ENCODE measurements at places on chromosomes 6 and 20.

GRCh38 chr20:50291254-50292078 lies 100.8 kb downstream of the CEBPB start:
- DNase-seq = no peak

DNA sequence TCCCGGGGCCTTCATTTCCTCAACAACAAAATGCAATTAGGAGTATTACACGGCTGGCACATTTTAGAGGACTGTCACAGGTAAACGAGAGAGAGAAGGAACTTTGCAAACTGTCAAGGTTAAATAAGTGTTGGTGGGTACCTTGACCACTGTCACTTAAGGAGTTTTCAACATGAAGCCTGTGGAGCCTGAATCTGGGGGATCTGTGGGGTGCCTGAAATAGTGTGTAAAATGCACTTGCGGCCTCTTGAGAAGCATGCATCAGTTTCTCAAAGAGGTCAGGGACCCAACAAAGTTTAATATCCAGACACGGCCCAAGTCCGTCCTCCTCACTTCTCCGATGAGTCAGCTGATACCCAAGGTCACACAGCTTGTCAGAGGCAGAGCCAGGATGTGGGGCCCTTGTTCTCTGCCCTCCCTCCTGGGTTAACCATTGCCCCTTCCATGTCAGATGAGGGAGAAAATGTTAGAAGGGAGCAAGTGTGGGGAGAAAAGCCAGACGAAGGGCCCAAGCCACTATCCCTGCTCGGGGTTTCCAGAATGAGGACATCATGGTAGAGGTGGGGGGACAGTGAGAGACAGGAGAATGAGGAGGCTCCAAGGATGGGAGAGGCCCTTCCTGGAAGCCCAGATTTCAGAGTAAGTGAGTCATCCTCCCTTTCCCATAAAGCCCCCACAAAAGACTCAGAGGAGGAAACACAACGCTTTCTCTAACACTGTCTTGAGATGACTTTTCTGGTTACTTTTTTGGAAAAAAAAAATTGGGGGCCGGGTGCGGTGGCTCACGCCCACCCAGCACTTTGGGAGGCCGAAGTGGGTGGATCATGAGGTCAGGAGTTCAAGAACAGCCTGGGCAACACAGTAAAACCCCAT lies 42.2 kb downstream of the C6orf132 start:
- peak; percentile 17 for DNase-seq

GRCh38 chr6:136501096-136501495 lies 49.1 kb downstream of the MAP7 start:
- no peak for DNase-seq

DNA sequence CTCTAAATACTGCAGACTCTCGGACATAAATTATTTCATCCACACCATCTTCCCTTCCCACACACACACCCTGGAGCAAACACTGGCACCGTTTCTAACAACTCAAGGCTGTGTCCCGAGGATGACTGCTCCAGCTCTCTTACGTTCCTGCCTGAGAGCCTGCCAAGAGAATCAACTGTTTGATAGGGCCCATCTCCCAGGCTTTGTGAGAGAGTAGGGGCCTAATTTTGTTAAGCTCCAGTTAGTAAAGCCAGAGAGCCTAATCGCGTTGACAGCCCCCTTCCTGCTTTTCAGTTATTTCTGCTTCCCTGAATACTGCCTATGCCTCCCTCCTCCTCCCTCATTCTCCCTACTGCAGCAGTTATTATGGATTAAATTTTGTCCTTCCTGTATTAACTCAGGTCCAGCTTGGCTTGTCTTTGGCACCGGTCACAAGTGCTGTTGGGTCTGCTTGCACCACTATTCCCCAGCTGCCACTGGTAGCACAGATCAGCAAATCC lies 118.1 kb upstream of the TMEM181 start:
- no peak for DNase-seq

DNA sequence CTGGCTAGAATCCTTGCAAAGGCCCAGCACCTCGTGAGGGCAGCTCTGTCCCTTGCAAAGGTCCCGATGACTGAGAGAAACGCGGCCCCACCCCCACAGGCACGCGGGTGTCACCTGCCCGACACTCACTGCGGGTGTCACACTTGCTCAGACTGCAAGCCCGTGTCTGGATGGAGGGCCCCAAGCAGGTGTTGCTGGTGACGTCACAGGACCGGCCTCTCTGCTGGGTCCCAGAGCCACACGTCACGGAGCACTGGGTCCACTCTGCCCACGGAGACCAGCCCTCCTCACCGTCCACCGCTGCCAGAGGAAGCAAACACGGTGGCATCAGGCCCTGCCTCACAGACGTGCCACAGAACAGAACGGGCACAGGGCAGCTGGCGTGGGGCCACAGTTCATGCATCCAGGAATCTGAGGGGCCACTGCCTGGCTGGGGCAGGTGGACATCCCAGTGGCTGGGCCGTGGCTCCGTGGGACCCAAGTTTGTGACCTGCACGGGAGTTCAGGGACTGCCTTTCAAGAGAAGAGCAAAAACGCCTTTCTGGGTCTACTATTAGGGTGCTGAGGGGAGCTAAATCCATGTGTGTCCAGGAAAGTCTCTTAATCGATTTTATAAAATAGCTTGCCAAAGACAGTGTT lies 16.0 kb downstream of the THBS2 start:
- no peak for DNase-seq

DNA sequence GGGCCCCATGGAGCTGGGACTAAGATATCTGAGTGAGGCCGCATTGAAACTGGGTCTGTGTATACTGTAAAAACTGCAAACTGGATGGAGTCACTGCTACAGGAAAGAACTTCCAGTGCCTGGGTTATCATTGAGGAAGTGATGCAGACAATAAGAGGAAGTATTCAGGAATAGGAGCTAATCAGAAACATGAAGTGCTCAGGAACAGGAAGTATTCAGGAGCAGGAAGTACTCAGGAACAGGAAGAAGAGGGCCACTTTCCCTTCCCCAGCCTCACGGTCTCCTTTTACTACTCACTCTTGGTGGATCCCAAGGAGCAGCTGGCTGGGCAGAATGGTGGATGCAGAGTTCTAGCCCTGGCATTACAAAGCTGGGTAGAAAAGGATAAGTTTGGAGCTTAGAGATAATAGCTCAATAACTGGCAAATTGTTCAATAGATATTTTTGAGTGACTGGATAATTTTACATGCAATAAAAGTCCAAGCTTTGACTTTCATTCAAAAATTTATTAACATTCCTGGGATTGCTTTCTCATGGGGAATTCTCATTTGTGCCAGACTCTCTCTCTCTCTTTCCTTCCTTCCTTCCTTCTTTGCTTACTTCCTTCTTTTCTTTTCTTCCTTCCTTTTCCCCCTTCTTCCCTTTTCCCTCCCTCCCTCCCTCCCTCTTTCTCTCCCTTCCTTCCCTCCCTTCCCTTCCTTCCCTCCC lies 82.2 kb upstream of the PAX1 start:
- no peak for DNase-seq

- no peak for DNase-seq
Measured at GRCh38 chr6:111848262-111848812, 24.9 kb downstream of the FYN start.

GRCh38 chr6:151494235-151494935 lies 568 bp downstream of the CCDC170 start:
- peak; percentile 70 for DNase-seq

DNA sequence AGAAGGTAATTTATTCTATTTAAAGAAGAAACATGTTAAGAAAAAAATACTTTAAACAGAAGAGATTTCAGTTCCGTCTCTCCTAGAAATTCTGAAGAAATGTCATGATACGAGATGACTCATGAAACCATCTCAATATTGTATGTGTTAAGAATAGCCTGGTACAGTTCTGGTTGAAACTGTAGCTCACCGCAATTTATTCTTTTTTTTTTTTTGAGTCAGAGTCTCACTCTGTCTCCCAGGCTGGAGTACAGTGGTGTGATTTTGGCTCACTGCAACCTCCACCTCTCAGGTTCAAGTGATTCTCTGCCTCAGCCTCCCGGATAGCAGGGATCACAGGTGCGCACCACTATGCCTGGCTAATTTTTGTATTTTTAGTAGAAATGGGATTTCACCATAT lies 103.3 kb downstream of the ARHGAP18 start:
- no peak for DNase-seq

DNA sequence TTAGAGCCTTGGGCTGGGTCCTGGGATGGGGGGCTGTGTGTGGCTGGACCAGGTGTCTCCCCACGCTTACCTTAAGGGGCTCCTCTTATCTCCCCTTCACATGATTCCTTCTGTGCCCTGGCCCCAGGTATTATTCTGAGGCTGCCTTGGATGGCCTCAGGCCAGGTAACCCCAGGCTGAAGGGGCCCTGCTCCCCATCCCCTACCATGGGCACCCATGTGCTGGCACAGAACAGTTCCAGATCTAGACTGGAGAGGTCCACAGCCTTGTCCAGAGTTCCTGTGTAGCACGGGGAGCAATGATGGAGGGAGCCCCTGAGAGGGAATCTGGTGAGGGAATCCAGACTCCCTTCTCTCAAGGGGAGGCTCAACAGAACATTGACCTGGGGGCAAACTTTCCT lies 32.1 kb downstream of the MOCS1 start:
- no peak for DNase-seq

- DNase-seq = peak; percentile 28
Measured at GRCh38 chr6:134374491-134375219, 56.7 kb upstream of the SGK1 start.

DNA sequence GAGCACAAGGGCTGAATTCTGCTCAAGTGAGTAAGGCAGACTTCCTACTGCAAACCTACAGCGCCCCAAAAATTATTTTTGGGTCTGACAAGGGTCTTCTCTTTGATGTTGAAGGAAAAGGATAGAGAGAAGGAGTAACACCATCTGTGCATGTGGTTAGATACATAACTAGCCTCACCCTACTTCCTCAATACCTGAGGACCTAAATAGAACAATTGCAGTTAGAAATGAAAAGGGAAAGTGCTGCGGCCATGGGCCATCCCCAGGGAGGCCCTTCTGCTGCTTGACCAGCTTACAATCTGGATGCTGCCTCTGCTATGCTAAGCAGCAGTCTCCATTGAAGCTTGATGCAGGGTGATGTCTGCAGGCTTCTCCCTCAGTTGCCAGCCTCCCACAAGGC lies 63.2 kb upstream of the ARMH2 start:
- no peak for DNase-seq

DNA sequence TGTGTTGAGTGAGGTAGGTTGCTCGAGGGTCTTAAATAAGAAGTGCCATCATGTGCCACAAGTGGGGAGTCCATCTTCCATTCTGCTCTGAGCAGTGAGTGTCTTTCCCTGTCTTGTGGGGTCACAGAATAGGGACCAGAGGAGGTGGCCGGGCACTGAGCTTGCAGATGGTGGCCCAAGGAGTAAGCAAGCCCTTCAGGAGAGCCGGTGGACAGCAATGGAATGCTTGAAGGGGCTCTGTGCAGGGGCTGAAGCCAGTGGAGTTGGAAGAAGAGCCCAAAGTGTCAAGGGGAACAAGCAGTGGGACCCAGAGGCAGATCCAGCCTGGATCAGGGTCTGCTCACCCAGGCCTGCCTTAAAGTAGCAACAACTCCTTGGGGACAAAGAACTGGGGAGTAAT lies 213.5 kb upstream of the SNX9 start:
- DNase-seq = no peak

- no peak for DNase-seq
Measured at GRCh38 chr6:149781715-149782114, 32.2 kb downstream of the PCMT1 start.

DNA sequence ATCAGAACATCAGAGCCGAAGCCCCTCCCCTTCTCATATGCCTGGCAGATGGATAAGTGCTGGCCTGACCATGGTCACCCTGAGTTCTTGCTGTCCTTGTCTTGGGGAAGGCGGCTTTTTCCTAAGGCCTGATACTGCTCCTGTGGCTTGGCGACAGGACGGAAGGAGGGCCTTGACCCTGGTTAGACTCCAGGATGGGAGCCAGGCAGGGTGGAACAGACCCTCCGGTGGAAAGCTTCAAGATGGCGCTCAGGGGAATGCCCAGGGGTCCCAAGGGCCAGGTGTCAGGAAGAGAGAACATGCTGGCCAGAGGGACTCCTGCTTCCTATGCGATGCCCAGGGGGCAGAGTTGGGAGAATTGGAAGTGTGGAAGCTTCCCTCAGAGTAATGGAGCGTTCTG lies 29.6 kb downstream of the ADA start:
- DNase-seq = no peak

- DNase-seq = peak; percentile 52
Measured at GRCh38 chr6:137927777-137928218, 60.7 kb downstream of the TNFAIP3 start.

- no peak for DNase-seq
Measured at GRCh38 chr6:157443066-157443800, 62.2 kb downstream of the ZDHHC14 start.

GRCh38 chr20:18187020-18187419 lies 49.4 kb downstream of the KAT14 start:
- no peak for DNase-seq

- DNase-seq = no peak
Measured at GRCh38 chr6:105850261-105851112, 235.6 kb upstream of the PRDM1 start.

DNA sequence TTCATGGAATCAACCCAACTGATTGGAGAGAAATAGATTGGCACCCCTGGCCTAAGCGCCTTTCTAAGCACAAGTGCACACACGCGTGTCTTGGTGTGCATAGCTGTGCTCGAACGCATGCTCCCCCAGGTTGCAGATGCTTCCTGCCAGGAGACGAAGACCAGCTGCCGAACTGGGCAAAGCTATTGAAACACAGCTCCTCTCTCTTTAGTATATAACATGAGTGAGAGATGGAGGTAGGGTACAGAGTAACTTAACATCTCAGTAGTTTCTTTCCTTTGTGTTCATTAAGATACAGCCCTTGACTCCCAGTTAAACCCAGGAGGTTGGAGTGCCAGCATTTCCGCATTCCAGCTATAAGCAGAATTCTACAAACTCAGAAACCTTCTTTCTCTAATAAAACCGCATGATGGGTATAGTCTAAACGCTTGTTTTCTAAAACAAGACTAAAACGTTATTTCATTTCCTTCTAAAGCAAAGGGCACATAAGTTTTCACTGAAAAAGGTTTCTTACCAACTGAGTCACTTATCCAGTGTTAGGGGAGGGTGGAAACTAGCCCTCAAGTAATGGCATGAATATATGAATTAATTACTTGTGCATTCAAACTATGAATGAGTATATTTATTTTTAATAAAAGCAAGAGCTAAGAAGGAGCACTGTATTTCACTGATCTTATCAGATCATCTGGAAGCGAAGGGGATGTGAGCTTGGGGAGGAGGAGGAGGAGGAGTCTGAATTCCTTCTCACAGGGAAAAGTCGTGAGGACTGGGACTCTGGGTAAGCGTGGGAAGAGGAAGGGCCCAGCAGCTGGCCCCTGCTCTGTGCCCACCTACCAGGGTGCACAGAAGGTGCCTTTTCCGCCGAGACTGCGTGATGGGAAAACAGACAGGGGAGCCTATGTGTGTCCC lies 179.2 kb downstream of the TMEM242 start:
- peak; percentile 53 for DNase-seq

DNA sequence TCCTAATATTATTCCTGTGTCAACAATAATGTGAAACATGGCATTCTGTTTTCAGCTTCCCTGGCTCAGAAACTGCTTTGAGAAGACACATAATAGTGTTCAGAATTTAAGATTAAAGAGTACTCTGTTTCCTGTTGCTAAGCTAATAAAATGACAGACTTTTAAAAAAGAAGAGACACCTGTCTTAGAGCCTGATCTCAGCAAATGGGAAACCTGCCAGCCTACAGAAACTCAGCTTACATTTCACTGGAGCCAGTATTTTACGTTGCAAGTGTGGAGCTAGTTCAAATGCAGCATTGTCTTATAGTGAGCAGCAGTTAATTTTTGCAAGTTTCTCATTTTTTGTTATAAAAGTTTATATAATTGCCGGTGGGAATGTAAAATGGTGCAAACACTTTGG lies 28.8 kb downstream of the KIZ start:
- DNase-seq = no peak

- DNase-seq = no peak
Measured at GRCh38 chr6:111692327-111693164, 86.9 kb upstream of the TRAF3IP2 start.
